Panc1 (cell line): ENCODE measurements at places on chromosomes 4 and X.

DNA sequence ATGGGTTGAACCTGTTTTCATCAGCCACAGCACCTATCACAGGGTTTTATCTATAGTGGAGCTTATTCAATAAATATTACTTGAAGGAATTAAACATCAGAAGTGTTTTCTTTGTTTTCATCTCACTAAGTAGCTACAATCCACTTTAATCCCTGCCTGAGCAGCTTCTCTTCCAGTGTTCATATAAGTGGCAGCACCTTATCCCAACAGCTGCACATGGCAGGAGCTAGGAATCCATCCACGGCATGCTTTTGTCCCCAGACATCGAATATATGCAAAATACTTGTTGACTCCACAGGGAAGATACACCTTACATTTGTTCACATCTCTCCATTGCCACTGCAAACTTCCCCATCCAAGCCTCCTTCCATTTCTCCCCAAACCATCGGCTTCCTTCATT lies 549.8 kb upstream of the FAM241A start:
- no peak overlapping the region for H3K27ac ChIP-seq
- no peaks in the 10 kb centered on the region for H3K4me1 ChIP-seq

DNA sequence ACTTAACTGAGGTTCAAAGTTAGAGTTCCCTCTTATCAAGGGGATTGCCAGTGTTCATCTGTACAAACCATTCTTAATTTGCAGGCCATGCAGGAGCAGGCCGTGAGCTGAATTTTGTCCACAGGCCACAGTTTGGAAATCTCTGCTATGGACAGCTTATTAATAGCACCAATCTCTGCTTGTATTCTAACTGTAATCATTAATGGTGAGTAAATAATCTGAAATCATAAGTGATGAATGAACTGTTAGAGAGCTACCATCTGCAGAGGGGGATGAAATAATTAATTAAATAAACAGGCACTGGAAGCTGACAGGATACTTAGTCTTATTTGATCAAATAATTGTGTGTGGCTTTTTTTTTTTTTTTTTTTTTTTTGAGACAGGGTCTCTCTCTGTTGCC lies 48.5 kb upstream of the PDLIM3 start:
- H3K4me1 ChIP-seq, result no peaks in the 10 kb centered on the region
- H3K36me3 ChIP-seq, result no peaks in the 10 kb centered on the region
- no peak for DNase-seq
- no peak overlapping the region for H3K27ac ChIP-seq
- H3K27me3 ChIP-seq, result no peaks in the 10 kb centered on the region

DNA sequence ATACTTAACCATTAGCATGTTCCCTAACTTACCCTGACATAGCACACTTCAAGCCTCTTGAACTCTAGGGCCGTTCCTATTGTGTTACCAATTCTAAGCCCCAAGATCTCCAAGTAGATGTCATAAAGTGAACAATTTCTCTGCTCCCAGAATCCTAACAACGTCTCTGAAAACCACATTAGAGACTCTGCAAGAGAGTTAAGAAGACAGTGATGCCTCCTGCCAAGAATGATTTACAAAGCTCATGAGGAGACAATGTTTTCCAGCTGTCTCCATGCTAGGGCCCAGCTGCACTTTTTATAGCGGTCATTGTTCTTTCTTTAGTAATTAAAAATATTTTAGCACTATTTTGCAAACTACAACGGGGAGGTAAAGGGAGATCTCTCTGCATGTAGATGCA lies 358.4 kb downstream of the PPP3CA start:
- H3K4me3 ChIP-seq, result no peak overlapping the region
- H3K27ac ChIP-seq, result no peak overlapping the region
- no peaks in the 10 kb centered on the region for H3K27me3 ChIP-seq
- DNase-seq, result no peak
- H3K4me1 ChIP-seq, result no peaks in the 10 kb centered on the region

DNA sequence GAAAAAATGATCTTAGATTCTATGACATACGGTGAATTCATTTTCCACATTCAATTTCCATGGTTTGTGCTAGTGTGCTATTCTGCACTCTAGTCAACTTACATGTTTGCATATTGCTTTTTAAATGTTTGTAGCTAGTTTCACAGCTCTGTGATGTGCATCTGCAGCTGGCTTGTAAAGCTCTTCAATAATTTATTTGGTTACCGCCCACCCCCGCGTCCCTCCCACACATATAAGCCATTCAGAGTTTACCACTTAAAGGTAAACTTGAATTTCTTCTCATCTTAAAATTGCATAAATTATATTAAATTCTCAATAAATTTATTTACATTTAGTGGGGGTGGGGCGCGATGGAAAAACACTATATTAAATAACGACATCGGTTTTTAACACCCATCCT lies 291 bp upstream of the NBDY start:
- no peaks in the 10 kb centered on the region for H3K27me3 ChIP-seq
- H3K27ac ChIP-seq, result peak overlapping the region; percentile 85; the same call in 1 of the 2 replicates
- no peaks in the 10 kb centered on the region; the same call in 1 of the 2 replicates for H3K36me3 ChIP-seq
- H3K4me3 ChIP-seq, result peak overlapping the region; percentile 83
- DNase-seq, result no peak
- peaks cover 9% of the 10 kb centered on the region; the same call in 1 of the 2 replicates for H3K4me1 ChIP-seq

- H3K4me3 ChIP-seq, result no peak overlapping the region
- H3K27me3 ChIP-seq, result no peaks in the 10 kb centered on the region
- peaks cover 3% of the 10 kb centered on the region; the same call in 1 of the 2 replicates for H3K36me3 ChIP-seq
- H3K27ac ChIP-seq, result no peak overlapping the region
- no peaks in the 10 kb centered on the region for H3K4me1 ChIP-seq
Observed at GRCh38 chr4:67512501-67512900, 32.8 kb downstream of the CENPC start.

- no peaks in the 10 kb centered on the region for H3K4me1 ChIP-seq
- peak; percentile 2 for DNase-seq
- H3K4me3 ChIP-seq, result no peak overlapping the region
- no peaks in the 10 kb centered on the region for H3K36me3 ChIP-seq
Observed at GRCh38 chrX:23694606-23695005, 27.3 kb downstream of the PRDX4 start.

GRCh38 chrX:43316146-43316545 lies 340.0 kb upstream of the MAOA start:
- H3K4me1 ChIP-seq, result no peaks in the 10 kb centered on the region
- H3K27me3 ChIP-seq, result no peaks in the 10 kb centered on the region
- H3K4me3 ChIP-seq, result no peak overlapping the region
- no peak overlapping the region for H3K27ac ChIP-seq
- DNase-seq, result no peak

DNA sequence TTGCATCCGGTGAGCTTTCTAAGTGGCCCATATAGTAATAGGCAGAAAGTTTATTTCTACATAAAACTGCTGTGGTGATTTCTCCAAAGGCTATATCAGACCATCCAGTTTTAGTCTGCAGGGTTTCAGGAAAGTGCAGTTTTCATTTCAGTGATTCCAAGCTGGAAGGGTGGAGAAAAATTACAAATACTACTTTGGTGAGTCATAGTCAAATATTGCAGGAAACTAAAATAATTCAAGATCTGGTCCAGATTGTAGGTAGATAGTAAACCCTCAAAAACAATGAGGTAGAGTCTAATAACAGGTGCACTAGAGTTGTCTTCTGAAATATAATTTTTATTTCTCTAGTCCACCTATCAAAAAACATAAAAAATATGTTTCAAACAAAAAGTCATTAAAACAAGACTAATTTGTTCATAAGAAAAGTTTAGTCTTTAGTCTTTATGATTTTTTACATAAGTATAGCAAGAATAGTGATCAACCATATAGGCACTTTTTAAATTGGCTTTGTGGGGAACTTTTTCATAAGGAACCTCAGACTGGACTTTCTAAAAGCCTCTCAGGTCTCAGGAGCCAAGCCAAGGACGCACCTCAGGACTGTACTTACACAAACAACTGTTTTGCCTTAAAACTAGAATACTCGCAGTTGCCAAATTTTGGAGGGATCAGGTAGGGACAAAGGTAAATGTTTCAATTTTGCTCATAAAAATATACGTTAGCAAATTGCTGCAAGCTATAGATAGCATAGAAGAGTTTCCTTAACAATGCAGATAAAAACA lies 101.8 kb upstream of the TLR3 start:
- H3K27me3 ChIP-seq, result no peaks in the 10 kb centered on the region
- no peak overlapping the region for H3K4me3 ChIP-seq
- no peak overlapping the region for H3K27ac ChIP-seq
- no peaks in the 10 kb centered on the region for H3K36me3 ChIP-seq
- no peaks in the 10 kb centered on the region for H3K4me1 ChIP-seq
- DNase-seq, result no peak

DNA sequence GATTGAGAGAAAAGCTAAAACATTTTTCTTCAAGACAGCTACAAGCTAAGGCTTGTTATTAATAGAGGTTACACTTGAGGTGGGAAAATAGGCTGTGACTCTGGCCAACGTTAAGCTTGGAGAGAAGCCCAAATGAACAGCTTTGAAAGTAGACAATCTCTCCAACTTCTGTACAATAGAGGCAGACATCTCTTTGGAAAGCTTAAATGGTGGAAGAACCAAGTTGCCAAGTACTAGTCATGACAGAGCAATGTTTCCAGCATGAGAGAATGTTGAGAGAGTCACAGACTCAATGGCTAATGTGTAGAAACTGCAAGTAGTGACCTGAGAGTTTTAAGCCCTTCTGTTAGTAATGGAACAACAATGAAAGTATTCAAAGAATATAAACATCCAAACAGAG lies 298.1 kb downstream of the INPP4B start:
- H3K4me1 ChIP-seq, result no peaks in the 10 kb centered on the region
- no peak for DNase-seq
- no peak overlapping the region for H3K27ac ChIP-seq
- H3K36me3 ChIP-seq, result no peaks in the 10 kb centered on the region
- no peak overlapping the region for H3K4me3 ChIP-seq
- no peaks in the 10 kb centered on the region for H3K27me3 ChIP-seq
